ENCODE measurements at places on chromosomes 6 and 20.
A peak's percentile ranks its signal among the peaks of the same experiment; 100 is the strongest.

- no peak for DNase-seq
Observed at GRCh38 chr6:57283106-57283505, 34.3 kb upstream of the PRIM2 start.

DNA sequence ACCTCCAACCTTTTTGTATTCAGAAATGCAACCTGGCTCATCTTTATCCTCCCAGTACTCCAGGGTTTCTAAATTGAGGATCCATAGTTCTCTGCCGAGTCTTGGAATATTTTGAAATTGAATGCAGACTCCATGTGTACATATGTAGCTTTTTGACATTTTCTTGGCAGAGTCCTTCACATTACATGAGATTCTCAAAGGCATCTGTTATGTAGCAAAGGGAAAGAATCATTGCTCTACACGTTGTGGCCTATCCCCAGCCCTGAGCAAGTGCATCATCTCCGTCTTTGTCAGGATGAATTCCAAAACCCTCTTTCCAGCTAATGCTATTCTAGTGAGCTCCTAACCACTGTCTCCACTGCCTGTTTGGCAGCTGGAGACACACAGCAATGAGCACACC, 742.9 kb downstream of the DHX35 start:
- no peak for DNase-seq

- DNase-seq = no peak
Observed at GRCh38 chr6:139777202-139777970, 402.9 kb upstream of the CITED2 start.

GRCh38 chr6:39224011-39224410, 5.3 kb downstream of the KCNK5 start:
- no peak for DNase-seq

GRCh38 chr20:56454754-56455153, 13.7 kb upstream of the RTF2 start:
- no peak for DNase-seq

DNA sequence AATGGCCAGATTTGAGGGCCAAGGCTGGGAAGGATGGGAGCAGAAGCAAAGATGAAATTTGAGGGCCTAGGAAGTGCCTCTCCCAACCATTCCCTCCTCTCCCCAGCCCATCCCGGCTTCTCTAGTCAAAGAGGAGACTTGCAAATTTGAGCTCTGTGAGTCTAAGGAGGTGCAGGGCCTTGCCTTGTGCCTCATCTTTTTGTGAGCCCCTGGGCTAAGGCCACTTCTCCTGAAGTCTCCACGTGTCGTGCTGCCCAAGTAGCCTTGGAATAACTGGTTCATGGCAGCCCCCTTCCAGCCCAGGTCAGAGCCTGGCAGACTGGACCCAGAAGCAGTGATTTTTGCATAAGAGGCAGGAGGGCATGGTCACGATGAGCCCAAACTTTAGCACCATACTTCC, 6.7 kb downstream of the PTGIS start:
- DNase-seq = no peak

DNA sequence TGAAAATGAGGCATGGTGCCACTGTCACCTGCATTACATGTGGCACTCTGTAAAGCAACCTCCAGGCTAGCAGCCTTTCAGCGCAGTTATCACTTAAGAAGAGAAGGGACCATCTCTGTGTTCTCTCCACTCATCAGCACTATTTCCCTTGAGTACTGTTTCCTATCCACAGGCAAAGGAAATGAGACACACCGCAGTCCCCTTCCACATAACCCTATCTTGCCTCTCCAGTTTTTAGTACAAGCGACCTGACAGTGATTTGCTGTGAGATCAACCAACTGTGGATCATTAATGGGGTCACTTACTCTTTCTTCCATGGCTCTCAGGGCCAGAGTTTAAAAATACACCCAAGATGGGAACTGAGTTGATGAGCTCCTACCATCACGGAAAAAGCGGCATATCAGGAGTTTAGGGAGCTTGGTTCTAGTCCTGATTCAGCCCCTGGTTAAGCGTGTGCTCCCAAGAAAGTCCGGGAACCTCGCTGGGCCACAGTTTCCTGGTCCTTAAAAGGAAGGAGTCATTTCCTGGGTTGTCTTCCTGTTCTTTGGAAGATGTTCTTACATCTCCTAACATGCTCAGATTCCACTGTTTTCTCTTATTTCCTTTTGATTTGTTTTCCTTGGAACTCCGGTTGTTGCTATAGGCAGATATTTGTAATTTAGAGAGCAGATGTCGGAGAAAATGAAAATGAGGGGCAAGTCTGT, 27.3 kb downstream of the PRDM1 start:
- DNase-seq = peak; percentile 36

GRCh38 chr6:70061546-70061945, 195.2 kb downstream of the COL19A1 start:
- no peak for DNase-seq
